NK-92 treated with Interleukin-12 subunit alpha and Interleukin-12 subunit beta, amount 100 ng/mL, for 24 hours (cell line): ENCODE measurements at places on chromosomes 4 and X.

DNA sequence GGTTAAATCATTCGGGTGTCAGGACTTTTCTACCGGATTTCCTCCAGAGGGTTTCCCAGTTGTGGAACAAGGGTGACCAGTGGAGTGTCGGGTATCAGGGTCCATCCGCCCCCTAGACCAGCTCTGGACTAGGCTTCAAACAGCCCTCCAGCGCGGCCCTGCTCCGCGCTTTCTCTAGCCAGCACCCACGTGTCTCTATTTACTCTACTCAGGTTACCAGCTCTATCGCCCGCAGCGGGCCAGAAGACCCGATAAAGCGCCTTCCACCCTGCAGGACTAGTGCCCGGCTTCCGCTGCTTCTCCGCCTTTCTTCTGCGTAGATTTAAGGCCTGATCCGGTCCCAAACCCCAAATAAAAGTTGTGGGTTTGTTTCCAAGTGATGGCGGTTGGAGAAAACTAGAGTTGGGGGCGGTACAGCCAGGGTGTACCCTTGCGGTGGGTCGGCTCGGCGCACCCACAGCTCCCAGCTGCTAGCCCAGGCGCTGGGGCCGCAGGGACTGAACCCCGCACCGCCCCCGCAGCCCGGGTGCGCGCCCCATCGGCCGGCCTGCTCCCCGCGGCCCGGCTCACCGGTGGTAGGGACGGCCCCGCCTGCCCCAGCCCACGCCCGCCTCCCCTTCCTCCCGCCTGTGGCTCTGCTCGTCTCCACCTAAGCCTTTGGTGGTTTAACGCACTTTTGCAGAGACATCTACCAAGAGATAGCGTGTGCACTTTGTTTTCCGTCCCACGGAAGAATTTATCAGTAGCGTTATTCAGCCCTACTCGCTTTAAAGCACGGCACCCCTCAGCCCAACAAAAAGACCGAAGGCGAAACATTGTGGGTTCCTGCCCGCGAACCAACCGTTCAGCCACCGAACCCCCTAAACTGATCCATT is 2.1 kb downstream of the LEF1 start:
- no peak for DNase-seq

DNA sequence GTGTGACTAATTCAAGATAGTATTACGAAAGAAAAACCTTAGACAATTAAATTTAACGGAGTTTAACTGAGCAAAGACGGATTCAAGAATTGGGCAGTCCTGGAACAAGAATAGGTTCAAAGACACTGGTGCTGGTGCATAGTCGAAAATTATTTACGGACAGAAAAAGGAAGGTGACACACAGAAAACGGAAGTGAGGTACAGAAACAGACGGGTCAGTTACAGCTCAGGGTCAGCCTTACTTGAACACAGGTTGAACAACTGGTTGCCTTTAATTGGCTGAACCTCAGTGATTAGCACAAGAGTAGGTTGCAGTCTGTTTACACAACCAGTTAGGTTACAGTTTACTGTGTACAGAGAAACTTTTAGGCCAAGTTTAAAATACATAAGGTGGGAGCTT is 31.5 kb downstream of the KLHL8 start:
- no peak for DNase-seq

DNA sequence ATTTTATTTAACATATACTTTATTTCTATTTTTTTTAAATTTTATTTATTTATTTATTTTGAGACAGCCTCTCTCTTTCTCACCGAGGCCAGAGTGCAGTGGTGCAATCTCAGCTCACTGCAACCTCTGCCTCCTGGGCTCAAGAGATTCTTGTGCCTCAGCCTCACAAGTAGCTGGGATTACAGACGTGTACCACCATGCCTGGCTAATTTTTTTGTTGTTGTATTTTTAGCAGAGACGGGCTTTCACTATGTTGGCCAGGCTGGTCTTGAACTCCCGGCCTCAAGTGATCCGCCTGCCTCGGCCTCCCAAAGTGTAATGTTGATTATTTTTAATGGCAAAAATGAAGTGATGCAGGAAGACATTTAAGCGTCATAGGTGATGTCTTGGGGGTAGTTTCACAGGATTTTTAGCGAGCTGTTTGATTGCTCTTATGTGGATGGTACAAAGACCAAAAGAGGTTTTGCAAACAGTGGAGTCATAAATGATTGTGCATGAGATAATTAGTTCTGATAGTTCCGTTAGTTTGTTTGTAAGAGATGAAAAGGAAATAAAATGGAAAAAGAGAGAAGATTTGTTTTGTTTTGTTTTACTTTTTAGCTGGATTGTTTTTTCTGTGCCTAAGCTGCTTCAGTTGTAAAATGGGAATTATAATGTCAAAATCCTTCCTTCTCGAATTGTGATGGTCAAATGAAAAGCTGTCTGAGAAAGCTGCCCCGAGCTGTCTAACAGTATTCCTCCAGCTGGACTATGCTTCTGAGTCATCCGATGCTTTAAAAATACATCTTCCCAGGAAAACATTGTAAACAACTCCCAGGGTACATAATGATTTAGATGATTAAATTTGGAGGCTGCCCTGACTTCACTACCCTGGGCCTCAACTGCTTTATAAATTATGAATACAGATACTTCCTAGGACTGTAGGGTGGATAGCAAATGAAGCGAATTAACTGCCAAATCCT is 14.7 kb downstream of the RHOH start:
- DNase-seq, result no peak

- DNase-seq, result no peak
Measured at GRCh38 chrX:101062176-101062575, 10.3 kb upstream of the TRMT2B start.
